ENCODE measurements at places on chromosomes 5 and 9.

- DNase-seq: no peak
Observed at GRCh38 chr5:101431201-101431600, 528.1 kb upstream of the ST8SIA4 start.

DNA sequence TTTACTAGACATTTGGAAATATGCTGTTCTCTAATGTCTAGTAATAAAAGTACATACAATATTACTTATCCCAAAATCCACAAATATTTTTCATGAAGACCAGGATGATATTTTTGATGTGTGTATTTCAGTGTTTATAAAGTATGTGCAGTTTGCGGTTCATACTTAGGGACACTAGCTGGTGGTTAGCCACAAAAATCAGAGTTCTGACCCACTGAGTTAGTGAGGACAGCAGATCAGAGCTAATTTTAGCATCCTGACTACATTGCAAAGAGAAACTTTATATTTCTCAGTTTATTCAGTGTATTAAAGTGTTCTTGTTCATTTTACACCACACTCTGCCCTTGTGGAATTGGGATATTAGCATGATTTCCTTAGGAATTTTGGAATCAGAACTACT, 655.3 kb downstream of the HTR1A start:
- no peak for DNase-seq

DNA sequence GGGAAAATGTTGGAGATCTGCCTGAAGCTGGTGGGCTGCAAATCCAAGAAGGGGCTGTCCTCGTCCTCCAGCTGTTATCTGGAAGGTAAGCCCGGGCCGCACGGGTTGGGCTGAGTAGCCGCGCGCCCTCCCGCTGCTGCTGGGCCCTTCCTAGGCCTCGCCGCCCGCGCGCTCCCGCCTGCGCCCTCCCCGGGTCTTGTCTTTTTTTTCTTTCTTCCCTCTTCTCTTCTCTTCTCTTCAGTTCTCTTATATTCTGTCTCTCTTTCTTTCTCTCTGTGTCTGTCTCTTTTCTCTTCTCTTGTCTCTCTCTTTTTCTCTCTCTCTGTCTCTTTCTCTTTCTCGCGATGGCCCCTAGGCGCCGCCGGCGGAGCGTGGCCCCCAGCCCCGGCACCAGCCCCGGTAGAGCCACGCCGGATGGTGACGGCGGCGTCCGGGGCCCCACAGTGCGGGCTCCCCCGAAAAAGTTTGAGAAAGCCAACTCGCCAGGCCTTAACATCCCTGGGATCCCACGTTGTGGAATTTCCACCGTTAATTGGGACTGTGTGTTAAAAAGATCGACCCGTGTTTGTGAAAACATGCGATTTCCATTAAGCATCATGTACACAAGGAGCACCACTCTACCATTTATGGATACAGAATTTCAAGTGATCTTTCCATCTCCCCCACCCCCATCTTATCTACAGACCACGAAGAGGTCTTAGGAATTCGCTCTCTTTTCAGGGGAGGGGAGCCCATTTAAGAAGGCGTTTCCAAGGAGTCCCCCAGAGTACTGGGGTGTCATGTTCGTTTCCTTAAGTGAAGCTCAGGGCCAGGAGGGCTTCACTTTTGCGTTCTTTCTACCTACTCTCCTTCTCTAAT, 616 bp downstream of the ABL1 start:
- no peak for DNase-seq

DNA sequence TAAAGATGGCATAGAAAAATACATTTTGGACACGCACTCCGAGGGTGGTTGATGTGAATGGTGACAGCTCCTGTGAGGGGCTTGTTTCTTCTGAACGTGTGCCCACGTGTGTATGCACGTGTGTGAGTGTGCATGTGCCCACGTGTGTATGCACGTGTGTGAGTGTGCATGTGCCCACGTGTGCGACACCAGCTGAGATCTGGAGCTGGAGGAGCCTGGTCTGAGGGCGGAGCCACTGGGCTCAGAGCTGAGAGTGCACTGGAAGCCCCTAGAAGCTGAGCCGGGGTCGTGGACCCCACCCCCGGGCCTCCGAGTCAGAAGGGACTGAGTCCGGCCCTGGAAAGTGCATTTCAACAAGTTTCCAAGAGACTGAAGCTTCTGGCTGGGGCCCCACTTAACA, 282.5 kb upstream of the IRX4 start:
- no peak for DNase-seq

DNA sequence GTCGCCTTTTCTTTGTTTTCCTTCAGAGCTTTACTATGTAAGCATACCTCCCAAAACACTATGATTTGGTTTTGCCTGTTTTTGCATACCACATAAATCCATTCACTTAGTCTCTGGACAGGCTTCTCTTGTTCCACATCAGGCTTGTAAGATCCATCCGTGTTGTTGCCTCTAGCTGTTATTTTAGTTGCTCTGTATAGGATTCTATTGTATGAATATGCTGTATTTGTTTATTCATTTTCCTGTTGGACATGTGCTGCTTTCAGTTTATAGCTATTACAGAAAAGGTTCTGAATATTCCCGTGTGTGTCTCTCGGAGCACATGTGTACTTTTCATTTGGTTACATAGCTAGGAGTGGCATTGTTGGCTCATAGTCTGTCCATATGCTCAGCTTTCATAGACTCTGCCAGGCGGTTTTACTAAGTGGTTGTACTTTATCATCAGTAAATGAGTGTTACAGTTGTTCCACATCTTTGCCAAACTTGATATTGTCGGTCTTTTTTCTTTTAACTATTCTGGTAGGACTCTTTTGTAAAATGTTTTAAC, 41.8 kb downstream of the NUP214 start:
- DNase-seq: no peak

DNA sequence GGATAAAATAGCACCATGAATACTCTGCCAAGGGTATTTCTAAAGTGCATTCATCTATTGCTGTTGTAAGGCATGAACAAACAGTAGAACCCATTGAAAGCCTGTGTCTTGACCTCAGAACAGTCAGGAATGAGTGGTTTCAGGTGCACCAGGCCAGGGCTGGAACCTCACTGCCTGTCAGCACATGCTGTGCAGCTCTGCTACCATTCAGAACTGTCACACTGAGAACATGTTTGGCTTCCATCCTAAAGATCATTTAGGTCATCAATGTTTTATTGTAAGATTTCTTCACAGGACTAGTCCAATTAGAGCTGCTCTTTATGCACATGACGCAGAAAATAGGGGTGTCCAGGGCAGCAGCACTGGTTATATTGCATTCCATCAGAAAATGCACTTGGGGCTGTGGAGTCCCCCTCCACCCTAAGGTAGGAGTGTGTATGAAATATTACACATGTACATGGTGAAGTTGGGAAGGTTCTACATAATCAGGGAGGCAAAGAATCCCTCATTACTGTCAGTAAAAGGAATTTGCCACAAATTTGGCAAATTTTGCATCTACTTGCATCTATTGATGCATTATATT, 408.0 kb downstream of the CTNND2 start:
- DNase-seq: no peak

DNA sequence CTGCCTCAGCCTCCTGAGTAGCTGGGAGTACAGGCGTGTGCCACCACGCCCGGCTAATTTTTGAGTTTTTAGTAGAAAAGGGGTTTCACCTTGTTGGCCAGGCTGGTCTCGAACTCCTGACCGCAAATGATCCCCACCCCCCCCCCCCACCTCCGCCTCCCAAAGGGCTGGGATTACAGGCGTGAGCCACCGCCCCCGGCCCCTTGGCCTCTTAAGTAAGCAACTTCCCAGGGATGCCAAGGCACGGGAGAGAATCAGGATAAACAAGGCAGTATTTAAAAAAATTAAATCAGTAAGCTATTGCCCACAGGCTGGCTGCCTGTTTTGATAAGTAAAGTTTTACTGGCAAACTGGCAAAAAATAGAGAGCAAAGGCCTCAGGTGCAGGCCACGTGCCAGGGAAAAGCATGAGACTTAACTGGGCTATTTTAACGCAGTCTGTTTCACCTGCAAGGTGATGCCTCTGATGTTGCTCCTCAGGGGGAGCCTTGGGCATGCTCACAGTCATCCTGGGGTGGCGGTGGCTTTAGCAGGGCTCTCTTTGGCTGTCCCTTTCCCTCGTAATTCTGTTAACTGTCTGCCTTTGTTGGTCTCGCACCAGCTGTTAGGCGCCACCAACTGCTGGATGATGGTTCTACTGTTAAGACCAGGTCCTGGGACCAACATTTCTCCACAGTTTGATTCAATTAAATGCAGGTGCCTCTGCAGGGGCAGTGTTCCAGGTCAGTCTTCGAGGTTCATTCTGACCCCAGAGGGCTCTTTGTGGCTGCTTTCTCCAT, 19.4 kb upstream of the RNF130 start:
- no peak for DNase-seq
